SHP77 treated with DMSO at 0.1 percent for 48 hours (cell line): ENCODE measurements at places on chromosomes 13 and 19.

- DNase-seq, result no peak
Observed at GRCh38 chr19:3095441-3096191, 1.5 kb downstream of the GNA11 start.

DNA sequence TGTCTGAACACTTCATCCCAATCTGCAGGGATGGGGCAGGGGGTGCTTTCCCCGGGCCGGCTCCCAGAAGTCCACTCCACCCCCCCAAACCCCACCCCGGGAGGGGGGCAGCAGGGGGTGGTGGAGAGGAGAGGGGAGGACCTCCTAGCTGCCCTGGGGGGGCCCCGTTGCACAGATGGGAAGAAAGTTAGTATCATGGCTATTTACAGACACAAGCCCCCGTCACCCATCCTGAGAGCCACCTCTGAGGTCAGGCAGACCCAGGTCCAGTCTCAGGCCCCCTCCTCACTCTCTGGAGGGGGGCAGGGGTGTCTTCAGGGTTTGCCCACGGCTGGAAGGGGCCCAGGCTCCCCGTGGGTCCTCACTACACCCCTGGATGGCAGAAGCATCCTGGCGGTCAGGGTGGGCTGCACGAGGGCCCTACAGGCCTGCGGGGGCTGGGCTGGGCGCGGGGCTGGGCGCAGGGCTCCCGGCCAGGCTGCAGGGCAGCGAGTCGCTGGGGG lies 5.8 kb upstream of the REXO1 start:
- DNase-seq, result no peak

DNA sequence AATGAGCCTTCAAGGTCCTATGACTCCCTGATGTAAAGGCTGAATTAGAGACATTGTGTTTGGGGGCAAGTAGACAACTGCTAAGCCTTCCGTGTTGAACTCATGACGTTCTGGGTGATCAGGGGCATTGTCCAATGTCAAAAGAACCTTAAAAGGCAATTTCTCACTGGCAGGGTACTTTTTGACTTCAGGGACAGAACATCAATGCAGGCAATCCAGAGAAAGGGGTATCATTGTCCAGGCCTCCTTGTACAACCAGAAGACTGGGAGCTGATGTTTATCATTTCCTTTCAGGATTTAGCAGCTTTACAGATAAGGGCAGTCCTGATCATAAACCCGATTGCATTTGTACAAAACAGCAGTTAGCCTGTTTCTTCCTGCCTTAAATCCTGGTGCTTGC lies 25.0 kb upstream of the SMAD9 start:
- no peak for DNase-seq

DNA sequence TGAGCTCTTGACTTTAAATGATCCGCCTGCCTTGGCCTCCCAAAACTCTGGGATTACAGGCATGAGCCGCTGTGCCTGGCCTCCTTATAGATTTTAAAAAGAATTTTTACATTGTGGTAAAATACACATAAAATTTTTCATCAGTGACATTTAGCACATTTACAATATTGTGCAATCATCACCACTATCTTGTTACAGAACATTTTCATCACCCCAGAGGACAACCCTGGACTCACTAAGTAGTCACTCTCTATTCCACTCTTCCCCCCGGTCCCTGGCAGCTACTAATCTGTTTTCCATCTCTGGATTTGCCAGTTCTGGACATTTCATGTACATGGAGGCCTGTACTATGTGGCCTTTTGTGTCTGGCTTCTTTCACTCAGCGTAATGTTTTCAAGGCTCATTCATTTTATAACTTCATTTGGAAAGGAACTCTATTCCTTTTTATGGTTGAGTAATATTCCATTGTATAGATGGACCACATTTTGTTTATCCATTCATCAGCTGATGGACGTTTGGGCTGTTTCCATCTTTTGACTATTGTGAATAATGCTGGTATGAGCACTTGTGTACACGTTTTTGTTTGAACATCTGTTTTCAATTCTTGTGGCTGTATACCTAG lies 19.9 kb downstream of the MEGF8 start:
- no peak for DNase-seq

DNA sequence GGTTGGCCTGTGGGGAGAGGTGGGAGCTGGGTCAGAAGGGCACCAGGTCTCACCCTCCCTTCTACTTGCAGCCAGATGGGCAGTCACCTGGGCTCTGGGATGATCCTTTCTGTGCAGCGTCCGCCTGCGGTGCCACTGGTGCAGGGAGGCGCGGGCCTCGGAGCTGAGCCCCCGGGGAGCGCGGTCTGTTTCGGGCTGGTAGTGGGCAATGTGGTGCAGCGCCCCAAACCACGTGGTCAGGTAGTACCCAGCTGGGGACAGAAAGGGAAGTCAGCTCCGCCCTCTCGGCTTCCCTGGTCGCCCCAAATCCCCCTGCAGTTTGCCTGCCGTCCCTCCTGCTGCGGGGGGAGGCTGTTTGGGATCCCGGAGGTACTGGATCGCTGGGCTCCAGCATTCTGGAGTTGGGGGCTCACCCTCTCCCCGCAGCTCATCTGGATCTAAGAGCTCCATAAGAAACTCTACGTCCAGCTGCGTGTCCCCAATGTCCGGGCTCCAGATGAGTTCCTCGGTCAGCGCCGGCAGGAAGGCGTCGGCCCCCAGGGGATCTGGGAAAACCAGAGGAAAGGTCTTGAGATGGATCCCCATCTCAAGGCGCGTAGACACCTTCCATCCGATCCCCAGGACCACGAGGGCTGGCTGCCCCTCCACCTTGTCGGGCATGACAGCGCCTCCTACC lies 8.8 kb downstream of the RINL start:
- no peak for DNase-seq

DNA sequence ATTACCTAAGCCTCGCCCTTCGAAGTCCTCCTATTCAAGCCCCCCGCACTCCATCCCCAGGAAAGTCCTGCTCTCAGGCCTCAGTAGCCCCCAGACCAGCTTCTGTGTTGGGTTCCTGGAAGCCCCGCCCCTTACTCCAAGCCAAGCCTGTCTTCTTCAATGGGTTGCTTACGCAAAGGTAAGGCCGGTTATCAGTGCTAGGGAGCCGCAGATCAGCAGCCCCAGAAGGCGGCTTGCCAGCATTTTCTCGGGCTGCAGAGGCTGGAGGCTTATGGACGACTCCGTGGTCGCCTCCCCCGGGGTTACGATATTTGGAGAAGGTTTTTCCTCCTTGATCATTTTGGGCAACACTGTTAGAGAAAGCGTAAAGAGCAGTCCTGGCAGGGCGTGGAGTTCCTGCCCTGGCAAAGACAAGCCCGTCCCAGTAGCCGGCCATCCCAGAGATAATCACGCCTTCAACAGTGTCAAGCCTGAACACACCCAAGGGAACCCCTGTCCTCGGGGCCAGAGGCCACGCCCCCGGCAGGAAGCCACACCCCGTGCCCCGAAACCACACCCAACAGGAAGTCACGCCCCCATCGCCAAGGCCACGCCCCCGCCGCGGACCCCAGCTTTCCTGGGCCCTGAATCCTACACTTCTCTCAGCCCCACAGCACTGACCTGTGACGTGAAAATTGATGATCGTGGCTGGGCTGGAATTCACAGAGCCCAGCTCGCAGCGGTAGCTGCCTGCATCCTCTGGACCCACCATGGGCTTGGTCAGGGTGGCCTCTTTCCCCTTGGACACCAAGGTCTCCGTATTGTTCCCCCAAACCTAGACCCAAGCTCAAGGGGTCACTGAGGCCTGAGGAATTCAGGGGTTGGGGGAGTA lies 954 bp upstream of the RASIP1 start:
- DNase-seq, result no peak

DNA sequence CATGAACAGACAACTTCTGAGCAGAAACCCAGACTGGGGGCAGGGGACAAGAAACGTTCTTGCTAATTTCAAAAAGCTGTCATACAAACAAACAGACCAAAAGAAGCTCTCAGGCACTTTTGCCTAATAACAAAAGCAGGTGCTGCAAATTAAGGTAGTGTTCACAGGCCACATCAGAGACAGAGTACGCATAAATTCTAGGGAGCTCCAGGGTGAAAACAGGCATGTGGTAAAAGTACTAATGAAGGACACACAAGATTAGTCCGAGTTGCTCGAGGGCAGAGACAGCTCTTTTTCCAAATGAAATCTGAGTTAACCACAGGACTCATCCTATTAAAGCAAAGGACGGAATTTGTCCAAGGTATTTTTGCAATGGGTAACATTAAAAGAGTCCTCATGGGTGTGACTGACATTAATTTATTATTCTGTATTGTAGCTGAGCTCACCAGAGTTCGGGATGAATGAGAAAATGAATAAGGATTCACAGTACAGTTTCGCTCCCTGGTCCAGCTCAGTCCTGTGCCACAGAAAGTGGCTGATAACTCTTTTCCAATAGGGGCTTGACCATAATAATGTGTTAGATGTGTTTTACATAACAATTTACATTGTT lies 197.3 kb downstream of the LHFPL6 start:
- no peak for DNase-seq

GRCh38 chr13:48158915-48159314 lies 64.0 kb upstream of the MED4 start:
- DNase-seq, result no peak

DNA sequence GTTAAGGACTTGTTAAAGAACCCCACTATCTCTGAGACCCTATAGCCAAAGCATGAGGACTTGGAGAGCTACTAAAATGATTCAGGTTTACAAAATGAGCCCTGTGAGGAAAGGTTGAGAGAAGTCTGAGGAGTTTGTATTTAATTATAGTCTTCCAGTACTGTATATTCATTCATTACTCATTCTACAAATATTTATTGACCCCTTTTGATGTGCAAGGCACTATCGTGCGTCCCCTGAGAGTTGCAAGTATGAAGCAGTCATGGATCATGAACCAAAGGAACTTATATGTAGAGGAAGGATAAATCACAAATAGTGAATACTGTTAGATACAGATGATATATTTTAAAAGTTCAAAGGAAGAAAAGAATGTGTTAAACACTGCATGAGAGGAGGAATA lies 84.4 kb downstream of the DNAJC15 start:
- DNase-seq, result no peak

DNA sequence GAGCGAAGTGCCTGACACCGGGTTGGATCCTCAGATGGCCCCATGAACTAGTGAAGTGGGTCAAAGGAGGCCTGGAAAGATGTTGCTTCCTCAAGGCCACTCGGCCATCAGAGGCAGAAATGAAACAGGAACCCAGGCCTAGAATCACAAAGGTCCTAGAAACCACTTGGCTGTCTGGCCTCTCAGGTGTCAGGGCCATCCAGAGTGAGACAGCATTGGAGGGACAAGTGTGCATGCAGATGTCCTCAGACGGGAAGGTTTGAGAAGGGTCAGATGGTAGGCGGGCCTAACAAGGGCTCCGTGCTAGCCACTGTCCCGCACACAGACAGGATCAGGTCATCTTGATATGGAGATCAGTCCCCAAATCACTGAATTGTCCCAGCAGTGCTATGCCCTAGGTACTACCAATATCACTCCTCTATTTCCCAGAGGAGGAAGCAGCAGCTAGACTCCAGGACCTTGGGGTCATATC lies 14.3 kb downstream of the CCDC97 start:
- DNase-seq, result no peak

DNA sequence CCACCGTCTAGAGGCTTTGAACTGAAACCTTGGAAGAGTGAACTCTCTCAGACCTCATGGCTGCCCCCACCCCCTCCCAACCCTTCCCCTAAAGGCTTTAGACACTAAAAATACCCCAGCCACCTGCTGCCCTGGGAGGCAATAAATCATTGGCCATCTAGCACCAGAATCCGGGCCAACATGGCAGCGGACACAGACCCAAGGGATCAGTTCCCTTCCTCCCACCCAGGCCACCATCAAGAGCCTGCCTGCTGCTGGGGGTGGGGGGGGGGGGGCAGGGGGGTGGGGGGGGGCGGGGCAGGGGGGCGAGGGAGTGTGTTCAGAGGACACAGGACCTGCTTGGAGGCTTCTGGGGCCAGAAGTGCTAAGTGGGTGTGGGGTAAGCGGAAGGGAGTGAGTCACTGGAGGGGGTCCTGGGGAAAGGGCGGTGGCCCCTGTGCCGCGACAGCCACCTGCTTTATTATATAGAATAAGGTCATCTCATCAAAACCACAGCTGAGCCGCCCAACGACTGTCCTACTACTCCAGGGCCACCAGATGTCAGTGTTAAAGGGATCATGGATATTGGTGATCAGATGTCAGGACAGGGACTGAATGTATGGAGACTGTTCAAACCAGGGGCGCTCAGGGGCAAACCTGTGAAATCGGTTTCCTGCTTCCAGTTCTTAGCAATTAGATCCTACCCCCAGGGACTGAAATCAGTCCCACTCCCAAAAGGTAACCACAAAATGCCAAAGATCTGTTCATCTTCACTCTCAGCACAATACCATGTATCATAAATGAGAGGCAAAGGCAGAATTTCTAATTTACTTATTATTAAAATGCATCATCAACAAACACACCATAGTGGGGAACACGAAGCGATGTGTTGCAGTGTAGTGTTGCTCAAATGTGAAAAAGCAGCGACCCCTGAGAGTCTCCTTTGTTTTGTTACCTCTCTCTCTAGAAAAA lies 24.3 kb downstream of the ARL11 start:
- peak; percentile 73 for DNase-seq

DNA sequence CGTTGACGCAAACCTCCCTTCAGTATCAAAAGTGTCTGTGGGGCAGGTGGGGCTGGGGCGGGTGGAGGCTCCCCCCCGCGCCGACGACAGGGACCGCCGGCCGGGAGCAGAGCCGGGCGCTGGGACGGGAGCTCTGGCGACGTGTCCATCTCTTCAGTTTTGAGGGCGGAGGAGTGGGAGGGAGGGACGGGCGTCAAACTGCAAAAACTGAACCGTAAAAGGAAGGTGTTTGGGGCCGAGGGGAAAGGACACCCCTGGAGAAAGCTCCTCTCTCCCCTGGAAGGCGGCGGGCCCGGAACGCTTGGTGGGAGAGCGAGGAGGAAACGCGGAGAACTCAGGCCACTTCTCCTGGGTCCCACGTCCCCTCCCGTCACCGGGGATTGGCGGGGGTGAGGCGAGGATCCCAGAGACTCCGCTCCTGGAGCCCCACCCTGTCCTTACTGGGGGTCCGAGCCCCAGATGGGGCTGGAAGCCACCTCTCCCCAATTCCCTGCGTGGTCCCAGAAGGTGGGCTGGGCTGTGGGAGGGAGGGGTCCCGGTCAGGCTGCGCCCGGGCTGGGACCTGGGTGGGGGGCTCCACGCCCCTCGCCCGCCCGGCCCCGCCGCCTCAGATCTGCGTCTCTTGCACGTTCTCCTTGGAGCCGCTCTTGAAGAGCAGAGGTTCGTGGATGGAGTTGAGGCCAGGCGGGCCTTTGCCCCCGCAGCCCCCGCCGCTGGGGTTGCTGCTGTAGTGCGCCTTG lies 3.4 kb upstream of the ASPDH start:
- no peak for DNase-seq

DNA sequence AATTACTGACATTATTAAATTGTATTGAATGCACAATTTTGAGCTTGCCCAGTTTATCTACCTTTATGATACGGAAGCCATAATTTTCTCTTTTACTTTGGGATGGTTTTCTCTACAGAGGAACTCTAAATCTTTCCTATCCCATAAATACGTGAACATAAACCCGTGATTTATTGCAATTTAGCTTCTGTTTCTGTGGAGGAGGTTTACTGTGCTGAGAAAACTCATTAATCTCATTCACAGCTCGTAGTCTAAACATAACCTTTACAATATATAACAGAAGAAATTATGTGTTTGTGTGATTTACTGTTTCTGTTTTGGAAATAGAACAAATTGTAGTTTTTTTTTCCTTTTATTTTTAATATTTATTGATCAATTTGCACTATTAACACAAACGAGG lies 207.1 kb upstream of the PCDH9 start:
- DNase-seq, result no peak
